ENCODE measurements at places on chromosomes 7 and 10.

GRCh38 chr10:102465466-102465865, 14.1 kb upstream of the C10orf95 start:
- no peak for DNase-seq

- DNase-seq, result no peak
Measured at GRCh38 chr10:125982260-125982948, 86.0 kb downstream of the FANK1 start.

DNA sequence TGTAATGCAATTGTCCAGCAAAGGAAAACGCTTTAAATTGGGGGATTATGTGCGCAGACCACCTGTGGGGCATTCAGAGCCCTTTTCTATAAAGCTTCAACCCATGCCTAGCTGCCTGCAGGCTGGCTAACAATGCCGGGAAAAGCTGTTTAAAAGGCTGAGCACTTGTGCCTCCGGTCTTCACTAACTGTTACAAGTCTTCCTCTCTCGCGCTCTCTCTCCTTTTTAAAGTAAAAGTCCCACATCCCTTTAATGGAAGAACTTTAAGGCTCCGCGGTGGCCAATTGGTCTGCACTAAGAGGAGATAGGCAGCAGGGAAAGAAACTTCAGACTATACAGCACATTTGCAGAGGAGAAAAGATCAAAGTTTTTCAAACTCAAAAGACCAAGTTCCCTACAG, 4.6 kb downstream of the FZD8 start:
- no peak for DNase-seq

DNA sequence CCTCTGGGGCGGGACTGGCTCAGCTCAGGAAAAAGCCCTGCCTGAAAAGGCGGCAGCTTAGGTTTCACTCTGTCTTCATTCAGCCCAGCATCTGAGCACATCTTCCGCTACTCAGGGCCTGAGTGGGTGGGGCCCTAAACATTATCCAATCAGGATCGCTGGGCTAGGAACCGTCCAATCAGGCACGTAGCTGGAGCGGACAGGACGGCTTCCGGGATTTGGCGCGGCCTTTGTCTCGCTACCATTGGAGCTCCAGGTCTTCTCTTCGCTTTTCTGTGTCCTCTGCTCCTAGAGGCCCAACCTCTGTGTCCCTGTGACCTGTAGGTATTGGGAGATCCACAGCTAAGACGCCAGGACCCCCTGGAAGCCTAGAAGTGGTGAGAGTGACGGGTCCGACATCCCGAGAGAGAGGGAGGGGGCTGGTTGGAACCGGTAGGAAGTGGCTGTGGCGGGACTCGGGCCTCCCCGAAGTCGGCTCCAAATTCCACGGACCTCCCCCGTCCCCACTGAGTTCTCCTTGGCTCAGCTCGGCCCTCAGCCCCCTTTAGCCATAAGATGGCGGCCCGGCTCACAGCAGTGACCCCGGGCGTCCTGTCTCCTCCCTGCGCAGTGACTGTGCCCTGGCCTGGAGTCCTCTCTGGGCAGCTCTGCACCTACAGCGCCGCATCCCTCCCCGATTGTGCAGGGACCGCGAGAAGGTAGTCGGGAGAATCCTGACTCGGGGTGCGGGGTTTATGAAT, 99.1 kb downstream of the ZNF680 start:
- peak; percentile 49 for DNase-seq

- no peak for DNase-seq
Measured at GRCh38 chr7:24653316-24654085, 80.2 kb downstream of the PALS2 start.

DNA sequence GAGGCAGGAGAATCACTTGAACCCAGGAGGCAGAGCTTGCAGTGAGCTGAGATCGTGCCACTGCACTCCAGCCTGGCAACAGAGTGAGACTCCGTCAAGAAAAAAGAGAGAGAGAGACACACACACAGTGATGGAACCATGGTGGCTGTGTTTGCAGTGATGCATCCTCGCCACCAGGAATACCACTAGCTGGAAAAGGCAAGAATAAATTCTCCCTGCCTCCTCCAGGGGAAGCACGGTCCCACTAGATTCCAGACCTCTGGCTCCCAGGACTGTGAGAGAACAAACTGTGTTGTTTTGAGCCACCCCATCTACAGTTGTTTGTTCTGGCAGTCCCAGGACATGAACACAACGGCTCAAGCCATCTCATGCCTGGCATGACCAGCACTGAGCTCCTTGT, 320.3 kb upstream of the FOXK1 start:
- no peak for DNase-seq

DNA sequence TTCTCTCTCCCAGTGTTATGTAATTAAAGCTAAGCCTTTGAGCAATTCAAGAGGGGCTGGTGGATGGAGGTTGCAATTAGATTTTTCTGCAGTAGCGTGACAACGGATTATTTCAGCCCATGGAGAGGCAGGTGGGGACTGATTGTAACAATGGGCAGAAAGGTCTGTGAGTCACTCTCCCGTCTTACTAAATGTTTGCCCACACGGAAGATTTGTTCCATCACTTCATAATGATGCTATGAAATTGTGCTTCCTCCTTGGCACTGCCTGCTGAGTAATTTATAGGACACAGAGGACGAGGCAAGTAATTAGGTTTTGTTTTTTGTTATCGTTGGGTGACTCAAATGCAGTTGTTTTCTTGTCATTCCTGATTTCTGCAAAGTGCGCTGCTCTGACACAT, 594.5 kb upstream of the DPP6 start:
- DNase-seq, result no peak

DNA sequence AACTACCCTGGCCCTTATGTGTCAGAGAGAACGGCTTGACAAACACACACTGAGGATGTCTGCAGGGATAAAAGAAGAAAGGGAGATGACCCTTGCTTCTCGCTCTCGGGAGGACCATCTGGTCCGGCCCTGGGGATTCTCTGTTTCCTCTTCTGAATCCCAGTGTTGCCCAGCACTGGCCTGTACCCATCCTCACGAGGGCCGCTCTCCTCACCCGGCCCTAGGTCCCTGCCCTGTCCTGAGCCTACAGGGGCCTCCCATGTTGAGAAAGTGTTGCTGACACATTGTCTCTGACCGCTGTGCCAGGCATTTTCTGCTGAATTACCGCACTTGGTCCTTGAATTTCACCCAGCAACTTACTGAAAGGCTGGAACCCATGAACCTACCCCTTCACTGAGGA, 171.9 kb upstream of the LANCL2 start:
- DNase-seq, result no peak

DNA sequence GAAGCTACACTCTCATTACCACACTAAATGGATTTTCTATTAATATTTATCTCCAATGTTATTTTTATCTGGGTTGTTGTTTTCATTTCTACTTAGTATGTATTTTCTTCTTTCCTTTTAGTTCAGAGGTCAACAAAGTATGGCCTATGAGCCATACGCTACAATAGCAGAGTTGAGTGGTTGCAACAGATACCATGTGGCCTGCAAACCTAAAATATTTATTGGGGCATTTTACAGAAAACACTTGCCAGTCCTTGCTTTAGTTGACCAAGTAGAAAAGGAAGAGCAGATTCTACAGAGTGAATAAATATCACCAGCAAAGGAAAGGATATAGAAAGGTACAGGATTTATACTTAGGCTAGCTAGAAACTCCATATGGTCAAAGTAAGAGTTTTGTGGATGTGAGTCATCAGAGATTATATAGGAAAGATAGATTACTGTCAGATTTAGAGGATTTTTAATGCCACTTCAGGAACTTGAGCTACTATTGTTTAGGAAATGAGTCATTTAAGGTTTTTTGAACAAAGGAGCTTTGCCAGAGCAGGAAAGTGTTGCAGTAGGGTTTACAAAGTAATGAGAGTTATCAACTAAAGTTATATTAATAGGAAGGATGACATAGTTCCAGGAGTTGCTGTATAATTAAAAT, 323.3 kb upstream of the KAT6B start:
- DNase-seq, result no peak

- DNase-seq, result no peak
Measured at GRCh38 chr10:109726473-109726872, 196.8 kb downstream of the XPNPEP1 start.

GRCh38 chr7:39453743-39454355, 112.4 kb upstream of the YAE1 start:
- DNase-seq, result no peak

- no peak for DNase-seq
Measured at GRCh38 chr10:118330295-118331076, 11.6 kb downstream of the FAM204A start.

DNA sequence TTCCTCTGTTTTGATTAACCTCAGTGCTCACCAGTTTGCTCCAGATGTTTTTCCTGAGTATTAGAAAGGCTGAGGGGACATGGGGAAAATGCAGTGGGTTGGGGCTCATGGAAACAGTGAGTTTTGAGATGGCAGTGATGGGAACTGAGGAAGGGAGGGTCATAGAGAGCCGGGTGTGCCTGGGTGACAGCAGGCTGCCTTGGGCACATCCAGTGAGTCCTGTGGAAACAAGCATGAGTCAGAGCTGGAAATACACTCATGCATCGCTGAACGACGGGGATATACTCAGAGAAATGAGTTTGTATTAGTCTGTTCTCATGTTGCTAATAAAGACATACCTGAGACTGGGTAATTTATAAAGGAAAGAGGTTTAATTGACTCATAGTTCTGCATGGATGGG, 202.2 kb downstream of the TMEM178B start:
- no peak for DNase-seq

DNA sequence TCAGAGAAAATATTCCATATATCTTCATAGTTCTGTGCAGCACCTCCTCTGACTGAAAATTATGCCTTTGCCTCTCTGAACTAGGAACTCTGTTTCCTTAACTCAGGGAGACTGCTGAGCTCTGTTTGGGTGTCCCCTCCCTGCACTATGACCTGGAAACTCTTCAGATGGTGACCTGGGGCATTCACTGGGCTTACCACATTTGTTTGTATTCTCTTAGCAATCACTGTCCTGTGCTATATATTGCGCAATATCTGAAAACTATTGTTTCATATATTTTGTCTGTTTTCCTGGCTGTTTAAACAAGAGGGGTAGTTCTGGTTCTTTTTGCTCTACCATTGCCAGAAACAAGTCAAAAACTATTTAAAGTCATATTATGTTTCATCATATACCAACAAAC, 181.8 kb upstream of the KIAA1217 start:
- no peak for DNase-seq

DNA sequence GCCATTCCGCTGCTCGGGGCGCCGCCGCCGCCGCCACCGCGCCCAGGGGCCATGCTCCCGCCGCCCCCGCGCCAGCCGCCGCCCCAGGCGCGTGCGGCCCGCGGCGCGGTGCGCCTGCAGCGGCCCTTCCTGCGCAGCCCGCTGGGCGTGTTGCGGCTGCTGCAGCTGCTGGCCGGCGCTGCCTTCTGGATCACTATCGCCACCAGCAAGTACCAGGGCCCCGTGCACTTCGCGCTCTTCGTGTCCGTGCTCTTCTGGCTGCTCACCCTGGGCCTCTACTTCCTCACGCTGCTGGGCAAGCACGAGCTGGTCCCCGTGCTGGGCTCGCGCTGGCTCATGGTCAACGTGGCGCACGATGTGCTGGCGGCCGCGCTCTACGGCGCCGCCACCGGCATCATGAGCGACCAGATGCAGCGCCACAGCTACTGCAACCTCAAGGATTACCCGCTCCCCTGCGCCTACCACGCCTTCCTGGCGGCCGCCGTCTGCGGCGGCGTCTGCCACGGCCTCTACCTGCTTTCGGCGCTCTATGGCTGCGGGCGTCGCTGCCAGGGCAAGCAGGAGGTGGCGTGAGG, 383 bp downstream of the MARVELD1 start:
- DNase-seq, result no peak

DNA sequence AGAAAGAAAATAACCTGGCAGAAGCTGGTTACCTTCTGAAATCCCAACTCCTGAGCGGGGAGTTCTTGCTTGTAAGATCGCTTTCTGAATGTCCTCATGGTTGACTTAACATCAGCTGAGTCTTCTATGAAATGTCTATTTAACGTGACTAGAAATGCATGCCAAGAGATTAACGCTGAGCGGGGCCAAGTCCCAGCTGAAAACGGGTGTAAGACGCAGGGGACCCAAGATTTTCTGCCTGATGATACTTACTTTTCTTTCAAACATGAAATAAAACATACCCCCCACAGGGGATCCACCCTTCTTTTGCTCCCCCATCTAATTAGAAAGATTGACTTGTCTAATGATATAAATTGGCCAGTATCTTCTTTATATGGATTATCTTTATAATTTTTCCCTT, 14.9 kb downstream of the OR9A2 start:
- no peak for DNase-seq

DNA sequence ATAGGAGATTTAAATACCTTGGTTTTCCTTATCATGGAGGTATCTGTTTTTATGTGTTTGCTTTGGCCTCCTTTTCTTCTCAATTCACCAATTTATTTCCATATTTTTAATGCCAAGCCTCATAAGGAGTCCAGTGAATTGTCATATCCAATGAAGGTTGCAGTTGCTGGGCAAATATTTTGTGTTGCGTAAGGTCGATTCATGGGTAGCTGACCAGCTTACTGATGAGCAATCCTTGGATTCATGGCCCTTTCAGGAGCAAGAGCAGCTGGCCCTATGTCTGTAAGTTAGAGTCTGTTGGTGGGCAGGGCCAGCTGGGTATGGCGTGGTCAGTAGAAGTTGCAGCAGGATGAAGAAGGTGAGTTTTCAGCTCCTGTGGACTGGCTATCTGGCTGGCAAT, 182.9 kb downstream of the PFKFB3 start:
- no peak for DNase-seq

- no peak for DNase-seq
Measured at GRCh38 chr10:69570050-69570816, 3.0 kb downstream of the NEUROG3 start.

GRCh38 chr7:107355616-107356015, 114.2 kb upstream of the GPR22 start:
- DNase-seq, result no peak

GRCh38 chr7:84822941-84823510, 363.8 kb downstream of the SEMA3D start:
- DNase-seq, result no peak

- DNase-seq, result no peak
Measured at GRCh38 chr10:59077855-59078254, 98.6 kb upstream of the PHYHIPL start.

GRCh38 chr10:43930777-43931176, 282.1 kb upstream of the ZNF32 start:
- DNase-seq, result no peak

GRCh38 chr10:117967149-117967650, 79.5 kb downstream of the RAB11FIP2 start:
- DNase-seq, result no peak

DNA sequence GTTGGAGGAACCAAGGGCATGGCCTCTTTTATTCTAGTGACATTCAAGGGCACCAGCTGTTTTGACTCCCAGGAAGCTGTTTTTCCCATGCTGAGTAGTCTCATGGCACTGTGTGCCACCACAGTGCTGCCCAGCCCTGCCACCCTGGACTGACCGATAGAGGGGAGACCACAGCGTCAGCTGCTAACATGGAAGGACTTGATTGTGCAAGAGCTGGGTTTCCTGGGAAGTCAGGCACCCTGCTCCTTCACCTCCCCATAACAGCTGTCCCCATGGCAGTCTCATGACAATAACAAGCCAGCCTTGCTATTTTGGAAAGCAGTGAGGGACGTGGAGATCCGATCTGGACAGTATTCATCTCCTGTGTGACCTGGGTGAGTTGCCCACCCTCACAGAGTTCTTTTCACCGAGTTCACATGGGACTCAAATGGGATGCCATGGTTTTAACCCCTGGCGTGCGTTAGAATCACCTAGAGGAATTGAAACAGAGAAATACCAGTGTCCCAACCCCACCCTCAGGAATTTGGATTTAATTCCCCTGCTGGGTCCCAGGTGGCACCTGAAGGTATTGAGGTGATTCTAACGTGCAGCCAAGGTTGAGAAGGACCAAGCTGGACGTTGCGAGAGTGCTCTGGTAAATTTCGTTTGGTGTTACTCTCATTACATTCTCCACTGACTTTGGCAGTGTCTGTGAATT, 174.8 kb downstream of the CELF2 start:
- no peak for DNase-seq
